ENCODE measurements at places on chromosomes 6 and 20.

GRCh38 chr6:47701363-47701762, 3.0 kb downstream of the ADGRF4 start:
- no peak for DNase-seq

DNA sequence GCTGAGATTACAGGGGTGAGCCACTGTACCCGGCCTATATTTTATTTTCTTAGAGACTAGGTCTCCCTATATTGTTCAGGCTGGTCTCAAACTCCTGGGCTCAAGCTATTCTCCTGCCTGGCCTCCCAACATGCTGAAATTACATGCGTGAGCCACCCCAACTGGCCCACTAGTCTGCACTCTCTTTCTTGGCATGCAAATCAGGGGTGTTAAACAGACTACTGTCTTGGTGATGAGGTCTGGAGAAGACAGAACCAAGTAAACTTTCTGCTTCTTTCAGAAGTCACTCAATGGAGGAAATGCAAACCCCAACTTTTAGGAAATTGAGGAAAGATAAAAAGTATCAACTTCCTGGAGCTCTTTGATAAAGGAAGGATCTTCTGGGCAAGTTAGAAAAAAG, 8.0 kb upstream of the TUBB2B start:
- no peak for DNase-seq

- DNase-seq = no peak
These were observed 159.0 kb downstream of the TRMT11 start for GRCh38 chr6:126145351-126145750.

GRCh38 chr20:54126806-54127655, 46.8 kb downstream of the CYP24A1 start:
- no peak for DNase-seq

GRCh38 chr6:69379518-69379917, 417.3 kb downstream of the LMBRD1 start:
- DNase-seq = no peak

DNA sequence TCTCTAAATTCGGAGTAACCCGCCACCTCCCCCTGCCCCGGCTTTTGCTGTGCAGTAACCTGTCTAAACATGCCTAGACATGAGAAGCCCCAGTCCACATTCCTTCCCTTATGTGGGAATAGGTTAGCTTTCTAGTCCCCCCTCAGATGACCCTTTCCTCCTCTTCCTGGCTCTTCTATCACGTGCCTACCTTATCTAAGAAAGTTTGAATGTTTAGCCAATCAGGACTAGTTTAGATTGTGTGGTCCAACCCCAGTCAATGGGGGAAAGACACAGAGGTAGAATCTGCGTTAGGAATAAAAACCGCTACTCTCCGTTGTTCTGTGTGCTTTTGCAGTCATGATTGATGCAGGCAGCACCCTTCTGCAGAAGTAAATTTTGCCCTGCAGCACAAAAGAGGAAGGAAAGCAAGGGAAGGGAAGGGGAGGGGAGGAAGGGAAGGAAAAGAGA, 69.0 kb upstream of the CD93 start:
- no peak for DNase-seq

- no peak for DNase-seq
These were observed 314.7 kb upstream of the RNF24 start for GRCh38 chr20:4330011-4330410.

- DNase-seq = no peak
These were observed 68.2 kb downstream of the CDH22 start for GRCh38 chr20:46240065-46240464.

DNA sequence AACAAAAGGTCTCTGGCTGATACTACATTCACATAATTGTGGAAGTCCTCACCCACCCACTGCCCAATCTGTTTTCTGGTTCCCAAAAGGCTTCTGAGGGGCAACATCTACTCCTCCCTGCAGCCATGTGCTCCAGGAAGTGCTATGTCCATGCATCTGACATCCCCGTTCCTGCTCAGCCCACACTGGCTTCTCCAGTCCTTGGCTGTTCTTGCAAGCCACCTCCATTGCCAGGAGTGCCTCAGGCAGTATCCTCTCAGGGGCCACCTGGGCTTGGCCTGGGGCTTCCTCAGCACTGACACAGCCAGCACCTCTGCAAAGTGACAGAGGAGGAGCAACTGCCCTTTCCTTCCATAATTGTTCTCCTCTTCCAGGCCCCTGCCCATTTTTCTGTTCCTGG, 18.3 kb downstream of the ARHGAP18 start:
- no peak for DNase-seq

- no peak for DNase-seq
These were observed 252.9 kb downstream of the TPBG start for GRCh38 chr6:82616386-82617028.

GRCh38 chr6:50390416-50390815, 322.9 kb upstream of the TFAP2D start:
- DNase-seq = no peak

GRCh38 chr6:818196-818595, 125.3 kb upstream of the EXOC2 start:
- DNase-seq = no peak

DNA sequence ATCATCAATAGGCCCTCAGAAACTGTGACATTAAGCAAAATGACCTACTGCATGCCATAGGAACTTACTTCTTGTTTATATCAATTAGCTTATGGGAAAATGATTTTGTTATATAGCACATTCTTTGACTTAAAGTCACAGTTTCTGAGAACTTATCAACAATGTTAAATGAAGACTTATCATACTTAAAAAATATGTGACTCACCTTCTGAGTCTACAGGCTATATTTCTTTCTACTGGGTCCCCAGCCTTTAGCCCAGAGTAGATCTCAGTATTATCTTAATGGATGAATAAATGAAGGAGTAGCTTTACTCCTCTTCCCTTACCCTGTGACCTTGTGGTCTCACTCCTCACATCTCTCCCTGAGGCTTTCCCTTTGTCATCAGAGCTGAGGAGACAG, 180.2 kb downstream of the MAFB start:
- no peak for DNase-seq

DNA sequence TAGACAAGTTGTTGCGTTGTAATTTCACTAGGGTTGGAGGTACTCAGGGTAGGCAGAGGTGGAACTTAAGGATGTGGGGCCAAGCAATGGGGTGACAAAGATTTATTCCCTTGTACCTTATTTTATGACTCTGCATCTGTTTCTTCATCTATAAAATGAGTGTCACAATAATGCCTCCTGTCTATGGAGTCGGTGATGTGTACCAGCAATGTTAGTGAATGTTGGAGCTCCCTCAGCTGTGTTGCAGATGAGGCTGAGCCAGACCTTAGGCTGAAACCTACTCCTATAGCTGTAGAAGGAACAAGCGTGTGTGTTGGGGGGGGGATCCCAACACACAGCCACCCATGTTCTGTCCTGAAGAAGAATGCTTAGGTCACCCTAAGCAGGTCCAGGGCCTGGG, 4.5 kb downstream of the UBE2C start:
- DNase-seq = no peak

DNA sequence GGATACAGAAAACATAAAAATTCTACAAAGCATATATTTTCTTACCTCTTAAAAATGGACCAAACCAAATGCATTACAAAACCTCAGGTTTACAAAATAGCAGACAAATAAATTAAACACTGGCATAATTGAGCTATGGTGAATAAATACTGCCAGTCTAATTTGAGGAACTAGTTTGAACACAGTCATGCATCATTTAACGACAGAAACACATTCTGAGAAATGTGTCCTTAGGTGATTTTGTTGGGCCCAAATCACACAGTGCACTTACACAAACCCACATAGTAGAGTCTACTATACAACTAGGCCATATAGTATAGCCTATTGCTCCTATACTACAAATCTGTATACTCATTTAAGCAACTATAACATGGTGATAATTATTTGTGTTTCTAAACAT, 215.6 kb downstream of the FOXC1 start:
- DNase-seq = no peak

- peak; percentile 89 for DNase-seq
These were observed 102.0 kb downstream of the OR2B2 start for GRCh38 chr6:27809939-27810767.

- no peak for DNase-seq
These were observed 836.0 kb downstream of the MAFB start for GRCh38 chr20:39853050-39853449.

DNA sequence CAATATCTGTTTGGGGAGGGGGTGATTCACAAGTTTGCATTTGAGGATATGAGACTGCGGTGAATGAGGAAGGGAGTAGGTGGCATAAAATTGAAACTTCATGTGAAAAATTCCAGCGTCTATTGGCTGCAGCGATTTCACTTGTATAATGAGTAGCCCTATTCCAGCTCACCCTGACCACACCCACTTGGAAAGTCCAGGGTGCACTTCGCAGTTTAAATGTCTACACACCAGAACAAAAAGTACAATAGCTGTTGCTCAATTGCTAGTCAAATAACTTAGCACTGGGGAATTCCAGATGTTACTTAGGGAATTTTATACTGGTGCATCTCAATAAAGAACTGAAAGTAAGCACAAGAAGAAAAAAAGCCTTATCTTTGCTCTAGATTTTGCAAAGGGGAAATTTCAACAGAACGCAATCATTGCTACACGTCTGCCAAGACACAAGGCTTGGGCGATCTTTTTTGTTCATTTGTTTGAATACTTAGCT, 6.3 kb downstream of the TNFAIP3 start:
- peak; percentile 85 for DNase-seq

DNA sequence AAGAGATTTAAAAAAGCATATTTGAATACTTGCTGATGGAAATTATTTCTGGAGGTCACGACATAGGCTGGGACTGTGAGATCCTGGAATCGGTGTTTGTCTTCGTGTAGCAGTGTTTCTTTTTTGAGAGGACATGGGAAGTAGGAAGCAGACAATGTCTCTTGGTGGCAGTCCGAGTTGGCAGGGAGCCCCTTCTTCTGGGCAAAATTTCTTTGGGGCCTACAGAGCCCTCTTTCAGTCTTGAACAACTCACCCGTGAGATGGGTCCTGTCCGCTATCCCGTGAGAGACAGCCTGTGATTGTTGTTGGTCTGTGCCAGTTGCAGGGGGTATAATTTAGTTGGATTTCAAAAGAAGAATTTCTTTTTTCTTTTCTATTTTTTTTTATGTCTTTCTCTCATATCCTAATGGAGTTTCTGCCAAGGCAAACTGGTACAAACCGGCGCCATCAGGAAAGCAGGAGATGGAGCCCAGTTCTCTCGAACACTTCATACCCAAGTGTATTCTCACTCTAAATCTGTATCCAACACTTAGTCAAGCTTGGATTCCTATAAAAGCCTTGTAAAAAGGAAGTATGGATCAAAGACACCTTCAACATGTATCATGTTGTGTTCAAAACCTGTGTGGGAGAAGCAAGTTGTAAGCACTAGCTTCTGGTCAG, 785.1 kb downstream of the MAFB start:
- no peak for DNase-seq

DNA sequence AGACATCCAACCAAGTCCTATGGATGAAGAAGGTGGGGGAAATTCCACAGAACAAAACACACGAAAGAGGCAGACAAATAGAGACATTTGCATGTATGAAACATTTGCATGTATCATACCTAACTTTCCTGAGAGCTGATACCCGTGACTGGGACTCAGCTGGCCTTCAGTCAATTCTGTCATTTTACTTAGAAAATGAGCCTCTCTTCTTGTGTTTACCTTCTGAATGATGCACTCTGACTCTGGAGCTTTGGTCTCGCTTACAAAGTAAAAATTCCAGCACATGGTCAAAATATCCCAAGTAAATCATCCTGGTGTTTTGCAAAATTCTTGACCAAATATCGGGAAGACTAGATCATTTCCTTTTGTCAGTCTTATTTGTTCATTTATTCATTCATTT, 46.9 kb downstream of the MMUT start:
- DNase-seq = no peak

GRCh38 chr20:62235001-62235776, 3.1 kb upstream of the OSBPL2 start:
- no peak for DNase-seq

DNA sequence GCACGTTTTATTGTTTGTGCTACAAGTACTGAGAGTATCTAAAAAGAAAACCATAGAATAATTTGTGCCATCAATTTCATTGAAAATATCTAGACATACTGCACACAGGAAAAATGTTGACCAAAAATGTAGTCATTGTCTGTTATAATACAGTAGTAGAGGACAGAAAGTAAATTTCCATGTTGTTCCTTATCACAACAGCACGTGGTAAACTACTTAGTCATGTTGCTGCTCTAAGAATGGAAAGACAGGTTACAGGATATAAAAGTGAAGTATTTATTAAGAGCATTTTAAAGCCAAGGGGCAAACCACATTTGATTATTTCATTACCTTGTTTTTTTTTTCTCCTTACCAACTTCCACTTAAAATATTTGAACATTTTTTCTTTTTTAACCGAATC, 89.0 kb upstream of the CEP85L start:
- no peak for DNase-seq

DNA sequence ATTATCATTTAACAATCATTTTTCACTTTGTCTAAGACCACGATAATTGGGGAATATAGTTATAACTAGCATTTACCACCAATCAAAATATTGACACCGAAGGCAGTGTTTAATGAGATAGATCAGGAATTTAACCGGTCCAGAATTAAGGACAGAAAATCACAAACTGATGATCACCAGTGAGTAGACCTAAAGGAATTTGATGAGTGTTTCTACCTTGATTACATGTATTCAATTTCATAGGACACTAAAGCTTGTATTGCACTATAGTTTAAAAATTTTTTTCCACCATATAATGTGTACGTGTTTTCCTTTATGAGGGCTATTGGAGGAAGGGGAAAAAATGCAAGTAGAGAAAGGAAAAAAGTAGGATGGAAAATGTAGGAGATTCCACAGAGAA, 22.6 kb upstream of the ARHGAP18 start:
- no peak for DNase-seq

DNA sequence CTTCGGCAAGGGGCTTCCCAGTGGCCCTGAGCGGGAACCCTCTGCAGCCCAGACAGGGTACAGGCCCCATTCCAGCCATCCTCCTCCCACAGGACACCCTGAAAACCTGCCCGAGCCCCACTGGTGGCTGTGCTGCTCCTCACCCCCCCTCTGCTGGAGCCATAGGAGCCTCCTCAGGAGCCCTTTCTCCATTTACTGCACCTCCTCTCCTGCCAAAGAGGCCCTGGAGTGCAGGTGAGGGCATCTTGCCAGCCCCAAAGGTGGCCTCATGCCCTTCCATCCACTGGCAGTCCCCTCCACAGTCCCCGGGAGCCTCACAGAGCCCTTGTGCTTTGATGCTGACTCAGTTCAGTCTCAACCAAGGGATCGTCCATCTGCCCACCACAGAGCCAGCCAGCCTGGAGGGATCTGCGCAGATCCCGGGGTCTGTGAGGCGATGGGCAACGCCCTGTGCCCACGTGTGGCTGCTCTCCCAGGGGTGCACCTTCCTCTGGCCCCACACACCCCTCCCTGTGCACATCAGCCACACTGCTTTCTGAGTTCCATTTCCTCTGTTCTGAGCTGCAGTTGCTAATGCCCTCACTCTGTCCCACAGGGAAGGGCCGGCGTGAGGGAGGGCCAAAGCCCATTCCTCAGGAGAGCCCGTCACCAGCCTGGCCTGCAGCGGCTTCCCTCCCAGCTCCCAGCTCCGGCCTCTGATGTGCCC, 228.5 kb downstream of the DLL1 start:
- no peak for DNase-seq

- DNase-seq = no peak
These were observed 56.5 kb upstream of the RNF144B start for GRCh38 chr6:18330548-18331081.

All from non-pigmented ciliary epithelial cell (primary cell).